Gastroesophageal sphincter (tissue), 4 donors: ENCODE measurements at places on chromosomes 2 and 18. TPM values are rescaled to one million over a fixed set of nuclear protein-coding genes. Genes with fewer than 3 reads are reported as not detected.

IKZF2 gene
- 9.0 TPM for total RNA-seq

SCN1A gene
- total RNA-seq, result 0.05 TPM

ACADL gene
- 0.58 TPM for total RNA-seq

C1QL2 gene
- total RNA-seq, result not detected

CDCA7 gene
- total RNA-seq, result 3.2 TPM

PLCD4 gene
- 4.4 TPM for total RNA-seq

ARHGAP28 gene
- total RNA-seq, result 1.7 TPM

EEF1B2 gene
- total RNA-seq, result 347 TPM

TRIM54 gene
- total RNA-seq, result not detected

RRM2 gene
- total RNA-seq, result 3.2 TPM

SCYGR2 gene
- total RNA-seq, result not detected

WDR7 gene
- total RNA-seq, result 21.3 TPM

LIMS4 gene
- total RNA-seq, result 4.7 TPM

DCDC2C gene
- total RNA-seq, result not detected

CRYGC gene
- not detected for total RNA-seq

RTP5 gene
- total RNA-seq, result not detected

TXNL1 gene
- total RNA-seq, result 48.5 TPM

KCNE4 gene
- total RNA-seq, result 13.0 TPM

CCNYL1 gene
- total RNA-seq, result 11.7 TPM

CYP27A1 gene
- total RNA-seq, result 20.9 TPM

ACOXL gene
- not detected for total RNA-seq

RHBDD1 gene
- 22.2 TPM for total RNA-seq

ECEL1 gene
- 1.4 TPM for total RNA-seq

NDUFAF7 gene
- 18.9 TPM for total RNA-seq

ANKRD30B gene
- total RNA-seq, result not detected

NLRC4 gene
- 1.6 TPM for total RNA-seq

CREG2 gene
- 0.04 TPM for total RNA-seq

SERPINB4 gene
- total RNA-seq, result not detected

GCA gene
- 4.9 TPM for total RNA-seq
